ENCODE measurements at places on chromosomes 3 and 15.

DNA sequence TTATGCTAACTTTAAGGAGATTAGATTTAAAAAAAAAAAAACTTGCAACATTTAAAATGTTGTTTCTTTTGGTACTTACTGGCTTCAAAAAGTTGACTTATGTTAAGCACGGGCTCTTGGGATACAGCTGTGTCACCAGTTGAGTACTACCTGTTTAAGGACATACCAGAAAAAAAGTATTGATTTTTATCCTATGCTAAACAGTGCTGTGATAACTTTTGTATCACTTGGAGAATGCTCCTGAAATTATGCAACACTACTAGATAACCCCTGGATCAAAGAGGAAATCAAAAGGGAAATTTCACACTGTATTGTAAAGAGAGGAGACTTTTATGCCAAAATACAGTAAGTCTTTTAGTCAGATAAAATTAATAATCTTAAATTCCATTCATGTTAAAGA is 77.7 kb downstream of the SLMAP start:
- DNase-seq: no peak

DNA sequence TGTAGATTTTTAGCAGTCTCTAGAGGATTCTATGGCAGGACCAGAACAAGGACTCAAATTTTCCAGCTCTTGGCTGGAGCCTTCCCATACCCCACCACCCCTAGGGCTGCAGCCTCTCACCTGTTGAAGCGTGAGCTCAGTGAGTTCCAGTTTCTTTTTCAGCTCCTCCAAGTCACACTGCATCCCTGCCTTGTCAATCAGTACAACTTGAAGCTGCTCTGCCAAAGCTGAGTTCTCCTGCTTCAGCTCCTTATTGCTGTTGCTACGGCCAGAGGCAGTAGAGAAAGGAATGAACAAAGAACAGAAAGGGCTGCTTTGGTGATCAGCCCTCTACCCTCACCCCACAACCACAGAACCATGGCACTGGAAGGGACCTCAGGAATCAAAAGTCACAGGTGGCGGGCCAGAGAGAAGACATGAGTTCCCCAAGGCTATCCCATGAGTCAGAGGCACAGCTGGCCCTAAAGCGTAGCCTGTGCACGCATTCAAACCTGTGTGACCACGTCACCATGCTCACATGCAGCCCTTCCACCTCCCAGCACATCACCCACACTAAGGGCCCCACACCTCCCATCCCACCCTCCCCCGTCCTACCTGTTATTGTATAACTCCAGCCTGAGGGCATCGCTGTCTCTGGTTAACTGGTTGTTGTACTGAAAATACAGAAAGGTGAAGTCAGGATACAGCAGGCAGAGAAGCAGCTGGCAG is 83.3 kb upstream of the C2CD4B start:
- DNase-seq: no peak

DNA sequence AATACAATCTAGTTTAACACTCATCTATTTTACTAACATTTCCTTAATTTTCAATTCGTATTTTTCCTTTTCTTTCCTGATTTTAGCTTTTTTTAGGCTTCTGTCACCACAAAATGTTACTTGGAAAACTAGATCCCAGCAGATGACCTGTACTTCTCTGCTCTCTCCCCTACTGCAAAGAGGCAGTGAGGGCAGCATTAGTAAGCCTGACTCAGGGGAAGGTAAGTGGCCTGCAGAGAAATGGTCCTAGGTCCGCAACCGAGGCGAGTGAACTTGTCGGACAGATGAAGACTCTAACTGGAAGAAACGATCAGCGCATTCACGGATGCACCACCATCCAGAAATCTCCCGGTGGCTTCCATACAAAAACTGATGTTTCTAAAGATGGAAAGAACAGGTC is 20.4 kb downstream of the TMEM43 start:
- no peak for DNase-seq

- DNase-seq: no peak
Observed at GRCh38 chr3:117433427-117433826, 723.8 kb downstream of the TUSC7 start.

DNA sequence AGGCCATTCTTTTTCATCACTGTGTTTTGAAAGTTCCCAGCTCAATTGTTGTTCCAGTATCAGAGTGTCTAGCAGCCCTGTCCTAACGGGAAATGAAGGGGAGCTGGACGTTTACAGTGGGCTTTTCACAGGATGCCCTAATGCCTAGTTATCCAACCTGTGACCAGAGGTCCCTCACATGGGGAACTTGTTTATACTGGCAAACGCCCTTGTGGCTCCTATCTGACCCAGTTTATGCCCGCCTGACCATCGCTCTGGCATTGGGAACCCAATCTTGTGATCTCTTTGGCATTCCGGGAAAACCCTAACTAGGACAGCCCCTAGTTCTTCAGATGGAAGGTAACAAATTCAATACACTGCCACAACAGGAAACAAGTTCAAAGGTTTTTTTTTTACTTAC is 14.5 kb upstream of the MYRIP start:
- no peak for DNase-seq

All from suprapubic skin (tissue), 4 donors.